ENCODE measurements at places on chromosomes 4 and X. TPM values are rescaled to one million over a fixed set of nuclear protein-coding genes. Genes with fewer than 3 reads are reported as not detected.
A peak's percentile ranks its signal among the peaks of the same experiment; 100 is the strongest.

DNA sequence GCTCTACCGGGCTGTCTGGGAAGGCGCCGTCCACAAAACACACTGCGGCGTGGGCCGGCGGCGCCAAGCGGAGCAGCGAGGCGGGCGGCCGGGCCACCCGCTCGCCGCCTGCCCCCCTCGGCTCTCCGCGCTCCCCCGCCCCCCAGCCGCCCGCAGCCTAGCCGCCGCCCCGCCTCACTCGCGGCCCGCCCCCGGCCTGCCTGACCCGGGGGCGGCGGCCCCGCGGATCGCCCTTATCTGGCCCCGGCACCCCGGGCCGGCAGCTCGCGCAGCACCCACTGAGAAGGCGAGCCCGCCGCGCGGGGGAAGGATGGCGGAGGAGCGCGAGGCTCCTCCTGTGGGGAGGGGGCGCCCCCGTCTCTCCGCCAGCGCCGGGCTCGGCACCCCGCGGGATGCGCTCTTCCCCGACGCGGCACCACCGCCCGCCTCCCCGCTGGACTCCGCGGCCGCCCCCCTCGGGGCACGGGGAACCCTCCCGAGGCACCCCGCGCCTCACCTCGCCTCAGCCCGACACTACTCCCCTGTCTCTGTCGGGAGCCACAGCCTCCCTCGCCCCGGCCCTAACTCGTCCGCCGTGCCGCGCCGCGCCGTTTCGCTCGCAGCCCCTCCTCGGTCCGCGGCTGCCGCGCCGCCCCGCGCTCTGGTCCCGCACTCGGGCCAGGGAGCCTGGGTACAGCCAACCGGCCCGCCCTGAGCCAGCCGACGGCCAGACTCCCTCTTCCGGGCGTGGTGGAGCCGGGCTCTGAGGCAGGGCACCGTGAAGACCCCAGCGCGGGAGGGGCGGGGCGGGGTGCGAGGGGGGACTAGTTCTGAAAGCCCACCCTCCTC is 566 bp downstream of the ATP11C start:
- peak; percentile 35 for DNase-seq

DNA sequence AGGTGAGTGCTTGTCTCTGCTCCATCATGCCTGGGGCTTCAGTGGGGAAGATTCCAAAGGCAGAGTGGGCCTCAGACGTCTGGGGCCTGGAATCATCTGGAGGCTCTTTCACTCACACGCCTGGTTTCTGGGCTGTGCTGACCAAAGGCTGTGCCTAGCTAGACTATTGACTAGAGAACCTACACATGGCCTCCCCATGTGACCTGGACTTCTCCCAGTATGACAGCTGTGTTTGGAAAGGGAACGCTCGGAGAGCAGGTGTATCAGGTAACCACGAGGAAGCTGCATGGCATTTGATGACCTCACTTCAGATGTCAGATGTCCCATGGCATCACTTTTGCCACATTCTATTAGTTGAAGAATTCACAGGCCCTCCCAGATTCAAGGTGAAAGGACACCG is 51.0 kb downstream of the ADGRL3 start:
- DNase-seq, result no peak

GRCh38 chr4:173057442-173057841 is 111.2 kb upstream of the GALNT7 start:
- DNase-seq, result no peak

The ASB11 gene
- total RNA-seq, result not detected

The HTN3 gene
- not detected for total RNA-seq

The DOCK11 gene
- total RNA-seq, result 47.5 TPM

DNA sequence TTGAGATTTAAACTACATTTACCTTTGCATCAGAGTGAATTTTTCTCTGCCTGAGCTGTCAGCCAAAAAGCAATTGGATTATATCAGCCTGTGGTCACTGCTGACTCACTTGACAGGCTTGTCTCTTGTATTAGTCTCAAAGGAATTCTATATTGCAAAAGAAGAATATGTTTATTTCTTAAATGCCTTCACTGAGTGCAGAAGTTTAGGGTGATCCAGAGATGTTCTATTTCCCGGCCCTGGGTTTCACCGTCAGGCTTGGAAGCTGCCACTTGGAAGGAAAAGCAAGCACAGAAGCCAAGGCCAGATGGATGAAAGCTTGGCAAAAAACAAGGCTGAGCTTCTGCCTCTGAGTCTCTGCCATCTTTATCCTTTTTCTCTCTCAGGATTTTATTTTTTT is 80.9 kb downstream of the FAM114A1 start:
- DNase-seq, result no peak

All from activated CD4-positive, alpha-beta memory T cell treated with anti-CD3 and anti-CD28 coated beads for 36 hours (primary cell).